ENCODE measurements at places on chromosomes 16 and 17.

DNA sequence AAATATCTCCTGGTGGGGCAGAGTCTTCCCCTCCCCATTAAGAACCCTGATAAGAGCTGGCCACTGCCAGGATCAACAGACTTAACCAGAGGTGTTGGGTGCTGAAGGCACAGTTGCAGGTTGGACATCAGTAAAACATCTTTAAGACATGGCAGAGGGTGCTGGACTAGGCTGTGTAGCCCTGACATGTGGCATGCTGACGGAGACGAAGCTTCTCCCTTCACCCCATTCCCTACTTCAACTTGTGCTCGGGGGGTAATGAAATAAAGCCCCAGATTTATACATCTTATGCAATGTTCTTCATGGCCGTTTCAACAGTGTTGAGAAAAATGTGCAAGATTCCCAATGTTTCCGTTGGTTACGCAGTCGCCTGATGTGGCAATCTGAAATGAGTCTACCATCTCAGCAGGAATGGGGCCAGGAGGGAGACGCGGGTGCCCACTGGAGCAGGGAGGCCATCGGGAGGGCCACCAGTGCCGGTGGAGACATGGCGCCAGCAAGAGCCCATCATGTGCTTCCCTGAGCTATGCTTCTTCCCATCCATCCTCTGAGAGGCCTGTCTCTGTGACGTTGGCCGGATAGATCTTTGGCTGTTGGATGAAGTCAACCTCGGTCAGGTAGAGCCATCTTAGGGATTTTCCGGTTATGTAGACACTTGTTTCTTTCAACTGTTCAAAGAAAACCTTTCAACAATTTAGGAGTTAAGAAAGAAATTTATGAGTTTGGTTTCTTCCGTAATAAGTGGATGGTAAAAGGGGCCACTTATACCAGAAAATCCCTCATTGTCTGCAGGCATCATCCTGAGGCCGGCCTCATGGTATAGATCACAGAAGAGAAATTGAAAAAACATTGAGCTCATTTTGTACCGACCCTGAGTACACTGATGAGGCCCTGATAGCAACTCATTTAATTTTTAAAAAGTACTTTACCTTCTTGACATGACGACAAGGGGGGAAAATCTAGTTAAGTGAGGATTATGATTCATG, 6.4 kb downstream of the IRF8 start:
- DNase-seq, result no peak

DNA sequence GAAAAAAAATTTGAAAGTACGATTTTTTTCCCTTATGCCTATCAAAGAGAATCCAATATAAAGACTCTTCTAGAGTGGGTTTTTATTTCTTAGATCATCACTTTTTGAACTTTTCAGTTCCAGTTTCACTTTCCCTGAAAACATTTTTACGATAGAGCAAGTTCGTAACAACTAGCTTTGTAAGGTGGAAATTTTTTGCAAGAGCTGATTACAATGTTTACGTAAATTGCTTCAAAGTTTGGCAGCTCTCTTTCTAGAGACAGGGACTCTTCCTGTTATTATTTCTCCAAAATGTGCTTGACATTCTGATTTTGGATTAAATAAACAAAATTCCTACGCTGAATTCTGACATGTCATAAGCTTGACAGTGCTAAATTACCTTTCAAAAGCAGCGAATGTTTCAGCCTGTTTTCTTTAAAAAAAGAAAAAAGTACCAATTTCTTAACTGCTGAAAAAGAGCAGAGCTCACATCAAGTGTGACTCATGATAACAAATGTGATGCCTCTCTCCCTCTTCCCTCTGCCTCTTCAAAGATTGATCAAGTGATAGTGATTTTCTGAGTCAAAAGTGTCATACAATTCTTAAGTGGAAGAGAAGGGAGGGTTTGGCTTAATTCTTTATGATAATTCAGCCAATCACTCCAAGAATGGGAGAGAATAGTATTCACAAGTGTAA, 175.2 kb downstream of the KCNJ2 start:
- no peak for DNase-seq

DNA sequence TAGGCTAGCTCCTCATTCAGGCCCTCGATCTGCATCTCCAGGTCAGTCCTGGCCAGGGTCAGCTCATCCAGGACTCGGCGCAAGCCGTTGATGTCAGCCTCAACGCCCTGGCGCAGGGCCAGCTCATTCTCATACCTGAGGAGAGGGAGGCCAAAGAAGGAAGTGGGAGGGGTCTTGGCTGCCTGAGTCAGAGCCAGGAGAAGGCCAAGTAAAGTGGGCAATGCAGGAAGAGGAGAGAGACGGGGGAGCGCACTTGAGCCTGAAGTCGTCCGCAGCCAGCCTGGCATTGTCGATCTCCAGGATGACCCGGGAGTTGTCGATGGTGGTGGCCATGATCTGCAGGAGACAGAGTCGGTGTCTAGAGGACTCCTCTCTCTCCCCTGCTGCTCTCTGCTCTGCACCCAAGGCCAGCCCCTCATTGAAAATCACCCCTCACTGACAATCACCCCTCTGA, 1.8 kb downstream of the KRT15 start:
- no peak for DNase-seq

GRCh38 chr17:77214743-77215142, 74.0 kb downstream of the SEC14L1 start:
- DNase-seq, result no peak

DNA sequence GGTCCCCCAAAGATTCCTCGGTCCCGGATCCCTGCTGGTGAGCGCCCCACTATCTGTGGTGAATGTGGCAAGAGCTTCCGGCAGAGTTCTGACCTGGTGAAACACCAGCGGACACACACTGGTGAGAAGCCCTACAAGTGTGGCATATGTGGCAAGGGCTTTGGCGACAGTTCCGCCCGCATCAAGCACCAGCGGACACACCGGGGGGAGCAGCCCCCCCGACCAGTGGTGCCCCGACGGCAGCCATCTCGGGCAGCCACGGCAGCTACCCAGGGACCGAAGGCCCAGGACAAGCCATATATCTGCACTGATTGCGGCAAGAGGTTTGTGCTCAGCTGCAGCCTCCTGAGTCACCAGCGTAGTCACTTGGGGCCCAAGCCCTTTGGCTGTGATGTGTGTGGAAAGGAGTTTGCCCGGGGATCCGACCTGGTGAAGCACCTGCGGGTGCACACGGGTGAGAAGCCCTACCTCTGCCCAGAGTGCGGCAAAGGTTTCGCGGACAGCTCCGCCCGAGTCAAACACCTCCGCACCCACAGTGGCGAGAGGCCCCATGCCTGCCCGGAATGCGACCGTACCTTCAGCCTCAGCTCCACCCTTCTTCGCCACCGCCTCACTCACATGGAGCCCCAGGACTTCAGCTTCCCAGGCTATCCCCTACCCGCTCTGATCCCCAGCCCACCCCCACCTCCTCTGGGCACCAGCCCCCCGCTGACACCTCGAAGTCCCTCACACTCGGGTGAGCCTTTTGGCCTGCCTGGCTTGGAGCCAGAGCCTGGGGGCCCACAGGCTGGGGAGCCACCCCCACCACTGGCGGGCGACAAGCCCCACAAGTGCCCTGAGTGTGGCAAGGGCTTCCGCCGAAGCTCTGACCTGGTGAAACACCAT, 2.8 kb downstream of the ZNF48 start:
- DNase-seq, result no peak

DNA sequence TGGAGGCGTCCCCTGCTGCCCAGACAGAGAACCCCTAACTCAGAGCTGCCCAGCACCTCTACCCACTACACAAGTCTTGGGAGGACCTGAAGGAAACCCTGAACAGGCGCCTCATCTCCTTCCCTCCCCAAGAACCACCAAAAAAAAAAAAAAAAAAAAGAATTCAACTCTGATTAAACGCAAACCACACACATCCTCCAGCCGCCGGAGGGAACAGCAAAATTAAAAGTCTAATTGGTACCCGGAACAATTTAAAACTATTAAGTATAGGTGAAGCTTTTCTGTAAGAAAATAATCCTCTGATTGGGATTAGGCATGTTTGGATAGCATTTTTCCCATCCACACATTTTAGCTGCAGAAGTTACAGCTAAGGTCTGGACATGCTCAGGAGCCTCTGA, 202.7 kb downstream of the ZNF423 start:
- no peak for DNase-seq

DNA sequence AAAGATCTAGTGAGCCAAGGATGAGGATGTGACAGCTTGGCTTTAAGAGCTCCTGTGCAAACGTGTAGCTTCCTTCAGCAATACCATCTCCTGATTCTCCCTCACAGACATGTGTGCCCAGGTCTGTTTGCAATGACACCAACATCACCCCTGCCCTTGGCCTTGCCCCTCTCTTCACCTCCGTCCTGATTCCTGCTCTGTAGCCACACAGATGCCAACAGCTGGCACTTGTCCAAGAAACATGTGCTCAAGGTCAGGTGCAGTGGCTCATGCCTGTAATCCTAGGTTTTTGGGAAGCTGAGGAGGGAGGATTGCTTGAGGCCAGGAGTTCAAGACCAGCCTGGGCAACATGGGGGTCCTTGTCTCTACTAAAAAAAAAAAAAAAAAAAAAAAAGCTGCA, 103.8 kb upstream of the CRHR1 start:
- DNase-seq, result no peak

DNA sequence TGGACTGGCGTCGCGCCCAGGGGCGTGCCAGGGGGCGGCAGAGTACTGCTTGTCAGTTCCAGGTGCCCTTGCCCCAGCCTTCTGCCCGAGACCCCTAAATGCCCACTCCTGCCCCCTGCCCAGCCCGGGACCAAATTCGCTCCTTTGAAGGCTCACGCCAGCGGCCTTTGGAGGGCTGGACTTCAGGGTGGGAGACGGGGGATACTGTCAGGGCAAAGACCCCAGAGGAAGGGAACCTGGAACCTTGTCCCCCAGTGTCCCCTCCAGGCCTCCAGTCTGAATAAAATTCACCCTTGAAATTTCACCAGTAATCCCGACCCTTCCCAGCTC, 737 bp downstream of the OTOP3 start:
- no peak for DNase-seq

DNA sequence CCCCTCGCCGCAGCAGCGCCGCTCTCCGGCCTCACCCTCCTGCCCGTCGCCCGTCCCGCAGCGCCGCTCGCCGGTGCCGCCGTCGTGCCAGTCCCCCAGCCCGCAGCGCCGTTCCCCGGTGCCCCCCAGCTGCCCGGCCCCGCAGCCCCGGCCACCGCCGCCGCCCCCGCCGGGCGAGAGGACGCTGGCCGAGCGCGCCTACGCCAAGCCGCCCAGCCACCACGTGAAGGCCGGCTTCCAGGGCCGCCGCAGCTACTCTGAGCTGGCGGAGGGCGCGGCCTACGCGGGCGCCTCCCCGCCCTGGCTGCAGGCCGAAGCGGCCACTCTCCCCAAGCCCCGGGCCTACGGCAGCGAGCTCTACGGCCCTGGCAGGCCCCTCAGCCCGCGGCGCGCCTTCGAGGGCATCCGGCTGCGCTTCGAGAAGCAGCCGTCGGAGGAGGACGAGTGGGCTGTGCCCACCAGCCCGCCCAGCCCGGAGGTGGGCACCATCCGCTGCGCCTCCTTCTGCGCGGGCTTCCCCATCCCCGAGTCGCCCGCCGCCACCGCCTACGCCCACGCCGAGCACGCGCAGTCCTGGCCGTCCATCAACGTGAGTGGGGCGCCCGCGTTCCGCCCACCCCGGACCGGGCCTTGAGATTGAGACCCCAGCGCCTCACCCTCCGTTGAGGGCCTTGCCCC, 15.0 kb downstream of the TBKBP1 start:
- DNase-seq, result no peak

DNA sequence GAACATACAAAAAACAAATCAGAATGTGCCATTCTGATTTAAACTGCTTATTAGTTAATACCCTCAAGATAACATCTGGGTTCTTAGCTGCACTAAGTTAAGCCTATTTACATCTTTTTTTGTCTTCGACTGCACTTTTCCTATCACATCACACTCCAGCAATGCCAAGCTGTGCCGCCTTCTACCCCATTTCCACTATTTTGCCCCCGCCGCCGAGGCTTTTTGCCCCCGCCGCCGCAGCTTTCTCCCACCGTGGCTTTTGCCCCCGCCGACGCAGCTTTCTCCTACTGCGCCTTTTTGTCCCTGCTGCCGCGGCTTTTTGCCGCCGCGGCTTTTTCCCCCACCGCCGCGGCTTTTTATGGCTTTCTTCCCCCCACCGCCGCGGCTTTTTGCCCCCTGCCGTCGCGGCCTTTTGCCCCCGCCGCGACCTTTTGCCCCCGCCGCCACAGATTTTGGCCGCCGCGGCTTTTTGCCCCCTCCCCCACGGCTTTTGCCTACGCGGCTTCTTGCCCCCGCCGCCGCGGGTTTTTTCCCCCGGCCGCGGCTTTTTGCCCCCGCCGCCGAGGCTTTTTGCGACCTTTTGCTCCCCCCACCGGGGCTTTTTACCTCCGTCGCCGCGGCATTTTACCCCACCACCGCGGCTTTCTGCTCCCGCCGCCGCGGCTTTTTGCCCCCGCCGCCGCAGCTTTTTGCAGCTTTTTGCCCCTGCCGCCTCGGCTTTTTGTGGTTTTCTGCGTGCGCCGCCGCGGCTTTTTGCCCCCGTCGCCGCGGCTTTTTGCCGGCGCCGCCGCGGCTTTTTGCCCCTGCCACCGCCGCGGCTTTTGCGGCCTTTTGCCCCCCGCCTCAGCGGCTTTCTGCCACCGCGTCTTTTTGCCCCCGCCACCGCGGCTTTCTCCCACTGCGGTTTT, 331.4 kb upstream of the WSB1 start:
- DNase-seq, result no peak

- no peak for DNase-seq
Observed at GRCh38 chr17:51059781-51060180, 60.9 kb downstream of the SPAG9 start.

- no peak for DNase-seq
Observed at GRCh38 chr17:74870512-74870911, 2.3 kb downstream of the FDXR start.

DNA sequence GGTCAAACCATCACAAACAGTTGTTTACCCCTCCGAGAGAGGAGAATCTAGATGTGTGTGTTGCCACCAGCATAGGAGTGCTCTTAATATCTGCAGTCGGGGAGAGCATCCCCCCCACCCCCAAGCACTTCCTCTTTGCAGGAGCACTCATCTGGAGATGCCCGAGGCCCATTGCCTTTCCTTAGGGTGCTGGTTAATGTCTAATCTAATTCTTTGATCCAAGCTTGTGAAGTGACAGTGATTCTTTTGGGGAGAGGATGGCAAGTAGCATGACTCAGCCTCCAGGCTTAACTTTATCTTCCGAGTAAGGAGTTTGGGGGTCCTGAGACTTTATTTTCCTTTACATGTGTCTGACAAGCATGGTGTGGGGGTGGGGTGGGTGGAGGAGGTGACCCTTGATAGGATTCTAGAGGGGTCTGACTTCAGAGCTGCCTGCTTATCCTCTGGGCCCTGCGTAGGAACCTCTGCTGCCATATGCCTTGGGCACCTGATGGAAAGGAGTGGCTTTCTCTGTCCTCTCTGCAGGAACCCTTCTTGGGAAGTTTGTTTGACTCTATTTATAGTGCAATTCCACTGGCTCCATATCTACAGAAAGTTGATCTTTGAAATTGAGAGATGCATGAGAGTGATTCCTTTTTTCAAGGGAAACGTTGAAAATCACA, 207.1 kb downstream of the SPECC1 start:
- no peak for DNase-seq

DNA sequence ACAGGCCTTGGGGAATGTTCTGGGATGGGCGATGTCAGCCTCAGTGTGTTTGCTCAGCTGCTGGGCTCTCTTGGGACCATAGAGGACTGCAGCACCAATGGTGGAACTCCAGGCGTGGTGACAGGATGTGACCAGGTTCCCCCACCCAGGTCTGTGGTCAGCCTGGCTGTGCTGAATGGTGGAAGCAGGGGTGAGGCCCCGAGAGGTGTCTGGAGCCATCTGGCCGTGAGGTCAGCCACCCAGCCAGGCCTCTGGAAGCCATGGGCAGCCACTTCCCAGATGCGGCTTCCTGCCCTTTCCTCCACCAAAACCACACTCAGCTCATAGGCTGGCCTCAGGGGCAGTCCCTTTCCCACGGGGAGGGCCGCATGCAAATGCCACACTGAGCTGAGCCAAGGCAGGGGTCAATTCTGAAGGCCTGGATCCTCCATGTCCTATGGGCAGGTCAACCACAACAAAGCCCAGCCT, 7.8 kb upstream of the MAPK7 start:
- DNase-seq, result no peak
